ENCODE measurements at places on chromosomes 5 and 9.

GRCh38 chr9:115117999-115118878 is at the start of gene TNC:
TSS of gene TNC (minus strand) at chr9:115118157. CDS start at chr9:115091018, 27,139 bp downstream.
- peak within 1 kb of the TSS; percentile 65 for H3K27ac ChIP-seq
- H3K4me3 ChIP-seq, result peak within 1 kb of the TSS; percentile 28
- peaks cover 7% of the 10 kb centered on the region for H3K4me1 ChIP-seq

DNA sequence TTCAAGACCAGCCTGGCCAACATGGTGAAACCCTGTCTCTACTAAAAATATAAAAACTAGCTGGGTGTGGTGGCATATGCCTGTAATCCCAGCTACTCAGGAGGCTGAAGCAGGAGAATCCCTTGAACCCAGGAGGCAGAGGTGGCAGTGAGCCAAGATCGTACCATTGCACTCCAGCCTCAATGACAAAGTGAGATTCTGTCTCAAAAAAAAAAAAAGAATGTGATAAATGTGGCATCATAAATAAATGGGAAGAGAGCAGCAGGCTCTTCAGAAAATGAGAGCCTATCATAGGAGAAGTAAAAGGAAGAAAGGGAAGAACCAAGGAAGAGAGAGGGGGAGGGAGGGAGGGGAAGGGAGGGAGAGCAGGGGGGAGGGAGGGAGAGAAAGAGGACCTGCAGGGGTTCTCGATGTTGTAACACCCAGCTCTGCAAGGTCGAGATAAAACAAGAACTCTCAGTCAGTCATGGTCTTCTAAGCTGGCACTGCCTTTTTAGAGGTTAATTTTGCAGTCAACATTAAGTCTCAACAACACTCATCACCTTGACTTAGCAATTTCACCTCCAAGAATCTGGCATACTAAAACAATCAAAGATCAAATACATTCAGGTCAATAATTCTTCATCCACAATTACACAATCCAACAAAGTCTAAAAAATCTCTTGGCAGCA is 68.7 kb upstream of the SIMC1 start:
- no peaks in the 10 kb centered on the region for H3K27me3 ChIP-seq
- no peaks in the 10 kb centered on the region for H3K36me3 ChIP-seq
- H3K4me3 ChIP-seq, result no peak overlapping the region
- no peak for DNase-seq
- no peaks in the 10 kb centered on the region for H3K4me1 ChIP-seq
- H3K27ac ChIP-seq, result no peak overlapping the region

- H3K27me3 ChIP-seq, result no peaks in the 10 kb centered on the region
- H3K4me3 ChIP-seq, result no peak overlapping the region
- DNase-seq, result no peak
- peaks cover 99% of the 10 kb centered on the region for H3K36me3 ChIP-seq
Observed at GRCh38 chr9:36208521-36209253, 18.0 kb downstream of the CLTA start.

DNA sequence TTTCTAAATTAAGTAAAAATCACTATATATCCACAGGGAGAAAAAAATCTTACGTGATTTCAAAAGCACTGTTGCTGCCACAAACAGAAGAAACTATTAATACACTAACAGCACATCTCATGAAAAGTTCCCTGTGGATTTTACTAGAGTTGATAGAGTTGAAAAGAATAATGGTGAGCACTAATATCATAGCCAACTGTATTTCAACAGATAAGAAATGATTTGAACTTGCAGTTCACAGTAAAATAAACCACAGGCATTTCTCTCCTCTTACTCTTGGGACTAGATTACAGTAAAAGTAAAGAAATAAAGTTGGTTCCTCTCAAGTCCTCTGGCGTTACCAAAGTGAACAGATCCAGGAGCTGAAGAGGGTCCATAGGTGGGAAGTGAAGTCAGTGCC is 27.9 kb downstream of the AGTPBP1 start:
- H3K27me3 ChIP-seq, result no peaks in the 10 kb centered on the region
- H3K27ac ChIP-seq, result no peak overlapping the region
- DNase-seq, result no peak
- no peak overlapping the region for H3K4me3 ChIP-seq
- H3K36me3 ChIP-seq, result no peaks in the 10 kb centered on the region

DNA sequence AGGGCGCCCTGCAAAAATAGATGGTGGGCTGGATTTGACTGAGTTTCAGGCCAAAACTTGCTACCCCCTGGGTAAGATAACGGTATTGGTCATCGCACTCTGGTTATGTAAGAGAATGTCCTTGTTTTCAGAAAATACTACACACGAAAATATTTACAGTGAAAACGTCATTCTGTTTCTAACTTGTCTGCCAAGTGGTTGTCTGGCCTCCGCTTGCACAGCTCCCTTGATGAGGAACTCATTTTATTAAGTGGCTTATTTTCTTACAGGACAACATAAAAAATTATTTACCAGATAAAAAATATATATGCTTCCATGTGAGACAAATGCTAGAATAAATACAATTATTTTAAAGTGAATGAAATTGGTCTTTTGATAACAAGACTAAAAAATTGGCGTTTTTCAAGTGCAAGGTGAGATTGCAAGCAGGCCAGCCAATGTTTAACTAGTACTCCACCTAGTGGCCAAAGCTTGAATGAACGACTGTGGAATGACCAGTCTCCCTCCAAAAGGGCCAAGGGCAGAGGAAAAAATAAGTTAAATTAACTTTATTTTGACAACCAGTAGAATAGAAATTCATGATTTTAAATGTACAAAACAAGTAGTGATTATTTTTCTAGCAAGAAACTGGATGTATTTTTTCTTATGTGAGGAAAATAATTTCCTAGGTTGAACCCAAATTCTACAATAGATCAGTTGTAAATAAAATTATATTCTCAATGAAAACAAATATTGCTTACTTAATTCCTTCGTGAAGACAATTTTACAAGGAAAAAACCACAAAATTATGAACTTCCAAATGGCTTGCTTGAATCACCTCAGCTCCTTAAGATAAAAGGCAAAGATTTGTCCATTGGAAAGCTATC is 93.2 kb downstream of the ZFAND5 start:
- no peak overlapping the region for H3K4me3 ChIP-seq
- peak; percentile 38 for DNase-seq
- no peaks in the 10 kb centered on the region for H3K36me3 ChIP-seq

- no peaks in the 10 kb centered on the region for H3K4me1 ChIP-seq
- no peak overlapping the region for H3K4me3 ChIP-seq
- H3K36me3 ChIP-seq, result no peaks in the 10 kb centered on the region
- H3K27ac ChIP-seq, result no peak overlapping the region
Observed at GRCh38 chr5:51495672-51496071, 112.4 kb downstream of the ISL1 start.

- peaks cover 36% of the 10 kb centered on the region for H3K4me1 ChIP-seq
- H3K27me3 ChIP-seq, result no peaks in the 10 kb centered on the region
- no peaks in the 10 kb centered on the region for H3K36me3 ChIP-seq
- no peak for DNase-seq
Observed at GRCh38 chr5:14204011-14204670, 61.0 kb downstream of the TRIO start.

DNA sequence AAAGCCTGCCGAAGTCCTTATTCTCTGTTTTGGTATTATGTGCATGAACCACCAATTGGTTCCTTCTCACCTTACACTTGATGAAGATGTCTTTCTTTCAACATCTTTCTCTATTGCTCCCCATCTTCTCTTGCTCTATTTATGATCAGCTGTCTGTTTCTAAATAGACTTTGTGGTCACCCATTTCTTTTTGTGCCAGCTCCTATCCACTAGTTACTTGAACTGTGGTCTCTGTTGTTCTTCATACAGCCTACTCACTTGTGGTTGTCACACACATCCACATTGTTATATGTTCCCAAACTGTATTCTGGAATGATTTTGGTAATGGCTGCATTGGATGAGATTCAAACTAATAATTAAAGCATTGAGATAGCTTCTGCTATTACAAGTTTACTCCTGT is 11.4 kb downstream of the VCAN start:
- H3K27me3 ChIP-seq, result no peaks in the 10 kb centered on the region
- H3K27ac ChIP-seq, result no peak overlapping the region
- H3K4me3 ChIP-seq, result no peak overlapping the region
- H3K36me3 ChIP-seq, result no peaks in the 10 kb centered on the region
- H3K4me1 ChIP-seq, result no peaks in the 10 kb centered on the region

DNA sequence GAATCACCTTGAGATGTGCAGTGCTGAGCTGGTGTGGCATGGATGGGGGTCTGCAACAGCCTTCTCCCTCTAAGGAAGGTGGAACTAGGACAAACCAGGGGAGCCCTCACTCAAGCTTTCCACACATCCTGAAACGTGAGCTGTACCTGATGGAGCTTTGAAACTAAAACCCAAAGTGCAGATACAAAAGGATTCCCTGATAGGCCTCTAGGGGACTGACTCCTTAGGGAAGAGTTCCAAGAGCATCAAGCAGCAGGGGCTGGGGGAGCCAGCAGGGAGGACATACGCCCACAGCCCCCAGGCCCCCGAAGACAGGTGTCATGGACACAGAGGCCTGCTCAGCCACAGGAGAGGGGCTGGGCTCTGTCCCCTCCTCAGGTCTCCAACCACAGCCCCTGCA is 17.7 kb downstream of the ARHGEF37 start:
- H3K4me3 ChIP-seq, result no peak overlapping the region
- no peaks in the 10 kb centered on the region for H3K27me3 ChIP-seq
- H3K4me1 ChIP-seq, result no peaks in the 10 kb centered on the region
- no peak for DNase-seq
- H3K36me3 ChIP-seq, result no peaks in the 10 kb centered on the region

Measured in left lung (tissue), 14 donors.